ENCODE measurements at places on chromosomes 16 and 17.
A peak's percentile ranks its signal among the peaks of the same experiment; 100 is the strongest.

GRCh38 chr17:63442549-63443035 is 3.5 kb downstream of the CYB561 start:
- DNase-seq = peak; percentile 27

DNA sequence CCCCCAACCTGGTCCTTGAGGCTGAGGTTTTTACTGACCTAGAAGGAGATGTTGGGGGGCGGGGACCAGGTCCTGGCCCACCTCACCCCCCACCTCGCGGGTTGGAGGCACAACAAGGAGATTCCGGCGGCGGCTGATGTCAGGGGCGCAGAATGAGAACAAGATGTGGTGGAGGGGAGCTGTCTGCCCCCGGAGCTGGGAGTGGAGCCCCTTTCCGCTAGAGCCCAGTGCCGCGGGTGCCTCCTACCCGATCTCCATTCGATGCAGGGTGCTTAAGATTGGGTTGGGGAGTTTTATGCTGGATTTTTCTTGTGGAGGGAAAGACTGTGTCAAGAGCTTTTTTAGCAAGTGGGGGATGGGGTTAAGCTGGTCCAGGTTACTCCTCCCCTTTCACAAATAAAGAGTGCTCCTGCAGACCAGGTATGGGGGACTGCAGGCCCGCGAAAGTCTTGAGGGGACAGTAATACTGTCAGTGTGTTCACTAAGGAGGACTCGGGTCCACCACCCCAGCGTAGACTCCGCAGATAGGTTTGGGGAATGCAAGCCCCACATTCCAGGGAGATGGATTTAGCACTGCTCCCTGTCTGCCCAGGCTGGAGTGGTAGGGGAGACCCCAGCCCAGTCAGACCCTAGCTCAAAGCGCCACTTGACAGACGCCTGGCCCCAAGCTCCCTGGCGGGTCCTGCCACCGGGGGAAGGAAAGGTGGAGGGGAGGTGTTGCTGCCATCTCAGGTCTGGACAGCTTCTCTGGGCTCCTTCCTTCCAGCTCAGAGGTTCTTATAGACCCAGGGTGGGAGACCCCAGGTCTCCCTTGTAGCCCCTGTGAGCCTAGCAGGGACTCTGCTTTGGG is 2.0 kb downstream of the CACNA1G start:
- DNase-seq = no peak

GRCh38 chr16:30350134-30350871 is 4.8 kb downstream of the CD2BP2 start:
- DNase-seq = no peak

- no peak for DNase-seq
These were observed 488 bp downstream of the TFAP4 start for GRCh38 chr16:4272114-4272956.

DNA sequence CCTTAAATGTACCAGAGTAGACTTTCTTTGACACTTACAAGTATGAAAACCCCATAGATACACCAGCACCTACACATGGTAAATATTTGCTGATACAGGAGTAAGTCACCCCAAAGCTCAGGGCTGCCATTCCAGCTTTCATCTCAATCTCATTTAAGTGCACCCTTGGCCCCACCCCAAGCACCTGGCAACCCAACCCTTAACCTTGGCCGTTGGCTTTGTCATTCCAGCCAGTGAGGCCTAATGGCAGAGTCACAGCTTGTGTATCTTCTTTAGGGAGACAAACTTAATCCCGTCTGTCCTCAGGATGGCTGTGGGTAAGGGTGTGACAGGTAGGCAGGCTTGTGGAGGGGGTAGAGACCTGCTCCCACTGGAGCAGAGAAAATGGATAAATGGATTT is 31.5 kb upstream of the TMEM220 start:
- DNase-seq = no peak

DNA sequence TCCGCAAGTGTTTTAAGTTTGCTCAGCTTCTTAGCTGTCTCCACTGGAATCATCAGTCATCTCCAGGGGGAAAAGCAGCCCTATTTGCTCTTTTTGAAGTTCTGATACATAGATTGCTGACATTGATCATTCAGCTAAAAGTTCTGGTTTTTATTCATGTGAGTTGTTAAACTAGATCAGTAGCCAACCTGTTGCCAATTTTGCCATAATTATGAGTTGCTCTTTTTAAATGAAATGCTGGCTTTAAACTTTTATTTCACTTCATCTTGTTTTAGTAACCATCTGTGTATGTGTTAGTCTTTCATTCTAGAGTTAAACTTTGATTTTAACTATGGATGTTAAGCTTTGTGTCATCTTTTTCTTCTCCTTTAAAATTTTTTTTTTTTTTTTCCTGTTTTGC is 12.5 kb downstream of the UTP18 start:
- DNase-seq = no peak

- no peak for DNase-seq
These were observed 65.3 kb downstream of the HS3ST3B1 start for GRCh38 chr17:14366199-14366598.

DNA sequence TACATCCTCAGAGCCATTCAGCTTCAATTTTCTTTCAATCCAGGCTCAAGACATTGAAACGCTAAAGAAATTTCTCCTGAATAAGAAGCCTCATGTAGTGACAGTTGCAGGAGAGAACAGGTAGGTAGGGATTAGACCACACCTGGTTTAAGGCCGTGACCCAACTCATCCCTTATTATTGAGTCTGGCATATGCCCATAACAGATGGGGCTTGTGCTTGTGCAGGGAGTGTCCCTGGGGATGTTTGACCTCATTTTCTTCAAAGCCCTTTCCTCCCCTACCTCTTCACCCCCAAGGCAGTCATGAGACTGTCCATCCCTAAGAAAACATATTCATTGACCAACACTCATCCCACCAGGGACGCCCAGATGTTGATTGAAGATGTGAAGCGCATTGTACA is 24.3 kb downstream of the SUPT6H start:
- no peak for DNase-seq

GRCh38 chr16:14307527-14308367 is 236.6 kb downstream of the MRTFB start:
- DNase-seq = no peak

GRCh38 chr17:18260332-18261145 is at the start of gene MIEF2:
Gene MIEF2, plus strand, starts transcription at chr17:18260662. Its CDS starts 2,059 bp downstream, at chr17:18262721.
- DNase-seq = peak; percentile 84

GRCh38 chr17:82950525-82951102 is 110.8 kb upstream of the ZNF750 start:
- DNase-seq = no peak

DNA sequence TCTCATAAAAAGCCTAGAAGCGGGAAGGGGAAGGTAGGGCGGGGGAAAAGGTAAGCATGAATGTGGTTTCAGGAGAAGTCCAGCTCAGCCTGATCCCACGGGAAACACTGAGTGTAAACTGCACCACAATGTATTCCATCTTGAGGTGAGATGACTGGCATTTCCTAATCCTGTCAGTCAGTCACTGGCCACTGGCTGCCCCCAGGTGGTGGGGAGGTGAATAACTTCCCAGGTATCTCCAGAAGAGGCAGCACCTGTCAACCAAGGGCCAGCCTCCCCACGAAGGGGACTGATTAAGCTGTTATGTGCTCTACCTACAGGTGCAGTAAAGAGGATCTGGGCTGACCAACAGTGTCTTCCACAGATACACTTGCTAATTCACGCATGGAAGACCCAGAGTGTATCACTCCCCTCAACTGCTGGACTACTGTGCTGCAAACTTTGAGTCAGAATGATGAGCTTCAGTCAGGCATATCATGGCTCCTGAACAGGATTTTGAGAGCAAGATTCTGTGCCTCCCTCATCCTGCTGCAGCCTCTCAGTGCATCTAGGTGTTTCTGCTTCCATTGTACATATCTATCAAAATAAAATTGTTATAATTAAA is 108.5 kb upstream of the CCL2 start:
- DNase-seq = peak; percentile 45

- no peak for DNase-seq
These were observed at the start of gene CCL7 for GRCh38 chr17:34269969-34270368. Gene CCL7, plus strand, starts transcription at chr17:34270221. Its CDS starts 70 bp downstream, at chr17:34270291.

DNA sequence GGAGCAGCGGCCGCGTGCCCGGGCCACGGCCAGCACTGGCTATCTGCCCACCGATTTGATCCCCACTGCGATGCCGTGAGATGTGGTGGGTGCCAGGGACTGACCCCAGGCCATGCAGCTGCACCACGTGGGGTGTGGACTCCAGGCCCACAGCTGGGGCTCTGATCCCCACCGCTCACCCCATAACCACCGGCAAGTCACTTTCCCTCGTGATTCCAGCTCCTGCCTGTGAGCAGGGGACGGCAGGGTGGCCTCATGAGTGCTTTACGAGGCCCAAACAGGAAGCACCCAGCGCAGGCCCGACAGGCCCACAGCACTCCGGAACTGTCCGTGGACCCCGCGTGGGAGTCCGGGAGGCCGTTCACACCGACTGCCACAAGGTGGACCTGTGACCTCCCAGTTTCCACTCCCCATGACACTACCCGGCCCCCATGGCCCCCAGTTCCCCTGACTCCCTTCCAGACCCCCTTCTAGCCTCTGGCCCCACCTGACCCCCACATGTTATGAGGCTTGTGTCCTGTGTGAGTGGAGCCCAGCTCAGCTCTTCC is 616 bp downstream of the PTX4 start:
- no peak for DNase-seq

DNA sequence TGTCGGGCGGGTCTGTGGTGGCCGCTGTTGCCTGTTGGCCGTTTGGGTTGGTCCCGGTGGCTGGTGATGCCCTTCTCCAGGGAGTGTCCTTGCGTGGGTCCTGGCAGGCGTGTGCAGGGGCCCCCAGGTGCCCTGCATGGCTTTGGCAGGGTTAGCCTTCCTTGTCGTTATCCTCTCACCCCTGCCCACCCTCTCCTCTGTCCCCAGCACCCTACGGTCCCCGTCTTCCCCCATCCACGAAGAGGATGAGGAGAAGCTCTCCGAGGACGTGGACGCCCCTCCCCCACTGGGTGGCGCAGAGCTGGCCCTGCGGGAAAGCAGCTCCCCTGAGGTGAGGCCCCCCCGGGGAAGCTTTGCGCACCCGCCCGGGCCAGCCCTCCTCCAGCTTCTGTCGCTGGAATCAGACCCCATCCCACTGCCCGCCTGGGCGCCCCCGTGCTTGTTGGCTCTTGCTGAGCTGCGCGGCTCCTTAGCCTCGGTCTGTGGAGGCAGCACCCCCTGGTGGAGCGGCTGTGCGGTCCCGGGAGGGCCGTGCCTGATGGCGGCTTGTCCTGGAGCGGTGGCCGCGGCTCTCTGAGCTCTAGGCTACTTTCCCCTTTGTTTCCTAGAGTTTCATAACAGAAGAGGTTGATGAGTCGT is 10.6 kb upstream of the NUDT16L1 start:
- no peak for DNase-seq

GRCh38 chr17:41553176-41553575 is 18.7 kb downstream of the KRT9 start:
- DNase-seq = no peak

- no peak for DNase-seq
These were observed 71.1 kb downstream of the CMIP start for GRCh38 chr16:81515721-81516120.

DNA sequence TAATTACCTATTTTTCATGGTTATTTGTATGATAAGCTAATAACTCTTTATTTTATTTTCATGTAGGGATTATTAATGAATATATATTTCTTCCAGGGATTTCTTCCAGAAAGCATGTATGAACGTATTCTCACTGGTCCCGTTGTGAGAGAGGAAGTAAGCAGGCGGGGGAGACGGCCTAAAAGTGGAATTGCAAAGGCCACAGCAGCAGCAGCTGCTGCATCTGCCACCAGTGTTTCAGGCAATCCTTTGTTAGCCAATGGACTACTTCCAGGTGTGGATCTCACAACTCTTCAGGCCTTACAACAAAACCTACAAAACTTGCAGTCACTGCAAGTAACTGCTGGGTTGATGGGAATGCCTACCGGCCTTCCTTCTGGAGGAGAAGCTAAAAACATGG is 110.3 kb upstream of the RBL2 start:
- DNase-seq = no peak

- DNase-seq = no peak
These were observed 90.3 kb downstream of the USP32 start for GRCh38 chr17:60301649-60302048.

- no peak for DNase-seq
These were observed 7.5 kb downstream of the SLC6A4 start for GRCh38 chr17:30228011-30228410.

DNA sequence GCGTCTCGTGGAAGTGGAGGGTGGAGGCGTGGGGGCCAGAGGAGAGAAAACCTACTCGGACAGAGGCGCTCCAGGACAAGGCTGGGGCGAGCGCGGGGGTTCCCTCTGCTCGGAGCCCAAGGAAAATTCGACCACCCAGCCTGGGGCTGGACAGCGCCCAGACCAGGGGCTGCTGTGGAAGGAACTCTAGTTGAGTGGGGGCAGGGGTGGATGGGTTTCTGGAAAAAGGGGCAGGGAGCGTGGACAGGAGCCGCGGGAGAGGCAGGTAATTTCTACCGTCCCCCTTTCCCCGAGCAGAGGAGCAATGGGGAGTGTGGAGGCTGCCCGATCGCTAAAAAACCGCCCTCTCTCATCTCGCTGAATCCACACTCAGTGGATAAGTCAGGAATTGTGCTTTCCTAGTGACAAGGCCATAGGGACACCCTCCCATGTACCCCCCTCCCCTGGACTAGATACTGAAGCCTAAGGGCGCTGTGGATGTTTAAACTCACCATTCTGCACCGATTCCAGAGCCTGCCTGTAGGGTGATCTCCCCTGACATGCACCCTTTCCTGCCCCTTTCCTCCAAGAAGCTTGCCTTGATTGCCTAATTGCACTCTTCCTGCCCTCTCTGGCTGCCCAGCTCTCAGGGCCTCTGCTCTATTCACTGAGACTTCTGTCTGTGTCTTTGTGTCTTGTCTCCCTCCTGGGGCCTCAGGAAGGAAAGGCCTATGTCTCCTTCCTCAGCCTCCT is 90.7 kb upstream of the TMEM97 start:
- DNase-seq = no peak

- DNase-seq = no peak
These were observed 14.3 kb upstream of the PRKAR1A start for GRCh38 chr17:68497885-68498319.

GRCh38 chr17:64209983-64210382 is 53.1 kb downstream of the TEX2 start:
- no peak for DNase-seq

DNA sequence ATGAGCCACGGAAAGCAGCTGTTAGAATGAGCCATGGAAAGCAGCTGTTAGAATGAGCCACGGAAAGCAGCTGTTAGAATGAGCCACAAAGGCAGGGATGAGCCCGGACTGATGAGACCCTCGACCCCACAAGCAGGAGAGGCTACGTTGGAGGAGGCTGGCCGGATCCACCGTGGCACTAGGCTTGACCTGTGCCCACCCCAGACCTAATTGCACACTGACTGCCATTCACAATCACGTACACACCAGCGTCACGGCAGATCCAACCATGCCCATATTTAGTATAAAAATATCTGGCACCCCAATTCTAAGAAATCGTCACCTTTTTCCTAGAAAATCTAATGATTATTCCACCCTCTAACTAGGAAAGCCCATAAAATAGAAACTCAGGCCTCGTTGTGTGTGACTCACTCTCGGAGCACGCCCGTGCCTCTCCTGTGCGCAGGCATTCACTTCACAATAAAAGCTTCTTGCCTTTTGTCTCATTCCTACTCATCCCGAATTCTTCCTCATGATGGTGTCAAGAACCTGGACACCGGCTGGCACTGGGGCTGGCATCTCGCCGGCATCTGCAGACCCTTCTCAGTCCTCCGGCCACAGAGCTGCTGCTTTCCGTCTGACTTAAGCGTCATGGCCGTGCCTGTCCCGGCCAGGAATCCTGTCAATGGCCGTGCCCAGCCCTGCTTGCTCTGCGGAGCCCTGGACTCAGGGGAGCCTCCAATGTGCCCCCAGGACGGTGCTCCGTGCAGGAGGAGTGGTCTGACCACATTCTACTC is 5.5 kb upstream of the SECTM1 start:
- no peak for DNase-seq

GRCh38 chr16:77823067-77823466 is 34.7 kb downstream of the VAT1L start:
- DNase-seq = no peak

GRCh38 chr17:82126556-82127314 is 28.7 kb upstream of the FASN start:
- DNase-seq = no peak
